Endodermal cell (in vitro differentiated cells): ENCODE measurements at places on chromosomes 6 and 20. TPM values are rescaled to one million over a fixed set of nuclear protein-coding genes. Genes with fewer than 3 reads are reported as not detected.

Gene TRIM10
- not detected in 3 replicates for total RNA-seq

Gene ADGRG6
- total RNA-seq: 20.4 and 23.4 TPM in 2 replicates

Gene SIM1
- total RNA-seq: 0.07 to 0.25 TPM (median 0.14 TPM) in 3 replicates

Gene TBXT
- 0.77 to 2.3 TPM (median 2.3 TPM) in 3 replicates for total RNA-seq

Gene SRSF6
- 199 and 204 TPM in 2 replicates for total RNA-seq

Gene CGA
- not detected in 3 replicates for total RNA-seq

Gene RUNX2
- total RNA-seq: 0.18 to 1.2 TPM (median 0.77 TPM) in 3 replicates

DNA sequence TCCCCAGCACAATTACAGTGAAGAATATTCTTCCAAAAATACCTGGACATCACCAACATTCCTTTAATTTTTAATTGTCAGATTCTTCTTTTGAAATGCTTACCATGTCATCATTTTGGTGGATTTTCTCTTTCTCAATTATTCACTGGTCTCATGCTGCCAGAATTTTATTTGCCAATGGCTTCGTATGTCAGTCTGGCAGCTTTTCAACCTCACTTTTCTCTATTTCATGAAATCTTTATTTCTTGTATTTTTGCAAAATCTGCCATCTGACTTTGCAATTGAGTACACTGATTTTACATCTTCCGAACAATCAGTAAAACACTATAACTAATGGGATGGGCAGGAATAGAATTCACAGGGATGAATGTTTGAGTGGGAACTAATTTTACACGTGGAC lies 84.1 kb downstream of the BTBD9 start:
- H3K4me1 ChIP-seq: no peaks in the 10 kb centered on the region
- H3K27me3 ChIP-seq: no peaks in the 10 kb centered on the region
- no peak for DNase-seq
- H3K27ac ChIP-seq: no peak overlapping the region
- no peak overlapping the region for H3K4me3 ChIP-seq

DNA sequence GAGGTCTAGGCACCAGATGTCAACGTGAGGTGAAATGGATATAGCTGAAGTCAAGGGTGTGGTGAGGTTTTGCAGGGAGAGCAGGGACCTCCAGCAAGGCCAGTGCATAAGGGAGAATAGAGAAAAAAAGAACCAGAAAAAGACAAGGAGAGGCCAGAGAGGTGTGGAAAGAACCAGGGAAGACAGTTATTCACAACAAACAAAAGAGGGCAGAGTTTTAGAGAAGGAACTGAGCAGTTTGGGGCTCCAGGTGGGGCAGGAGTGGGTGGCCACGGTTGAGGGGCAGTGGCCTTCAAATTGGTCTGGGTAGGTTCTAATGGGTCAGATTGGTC lies 11.6 kb upstream of the NQO2 start:
- peak overlapping the region; percentile 85 for H3K4me3 ChIP-seq
- peaks cover 23% of the 10 kb centered on the region for H3K4me1 ChIP-seq
- H3K27ac ChIP-seq: peak overlapping the region; percentile 97

GRCh38 chr6:128763599-128764300 lies 119.2 kb upstream of the LAMA2 start:
- H3K4me3 ChIP-seq: no peak overlapping the region
- no peaks in the 10 kb centered on the region for H3K4me1 ChIP-seq
- no peak overlapping the region for H3K27ac ChIP-seq
- H3K36me3 ChIP-seq: no peaks in the 10 kb centered on the region

GRCh38 chr6:155448668-155449449 lies 6.8 kb downstream of the NOX3 start:
- no peak overlapping the region for H3K27ac ChIP-seq
- H3K27me3 ChIP-seq: no peaks in the 10 kb centered on the region
- H3K36me3 ChIP-seq: no peaks in the 10 kb centered on the region

GRCh38 chr6:32972353-32973143 lies 4.2 kb downstream of the BRD2 start:
- H3K4me1 ChIP-seq: no peaks in the 10 kb centered on the region
- no peak for DNase-seq
- H3K36me3 ChIP-seq: peaks cover 57% of the 10 kb centered on the region
- H3K4me3 ChIP-seq: peak overlapping the region; percentile 98

GRCh38 chr6:146594495-146594894 lies 4.3 kb upstream of the ADGB start:
- H3K36me3 ChIP-seq: no peaks in the 10 kb centered on the region
- no peaks in the 10 kb centered on the region for H3K4me1 ChIP-seq
- no peak overlapping the region for H3K4me3 ChIP-seq
- H3K27ac ChIP-seq: no peak overlapping the region
- no peak for DNase-seq

GRCh38 chr6:40378071-40378724 lies 209.0 kb downstream of the LRFN2 start:
- DNase-seq: peak; percentile 41
- no peak overlapping the region for H3K27ac ChIP-seq
- no peaks in the 10 kb centered on the region for H3K36me3 ChIP-seq
- peaks cover 10% of the 10 kb centered on the region for H3K27me3 ChIP-seq

DNA sequence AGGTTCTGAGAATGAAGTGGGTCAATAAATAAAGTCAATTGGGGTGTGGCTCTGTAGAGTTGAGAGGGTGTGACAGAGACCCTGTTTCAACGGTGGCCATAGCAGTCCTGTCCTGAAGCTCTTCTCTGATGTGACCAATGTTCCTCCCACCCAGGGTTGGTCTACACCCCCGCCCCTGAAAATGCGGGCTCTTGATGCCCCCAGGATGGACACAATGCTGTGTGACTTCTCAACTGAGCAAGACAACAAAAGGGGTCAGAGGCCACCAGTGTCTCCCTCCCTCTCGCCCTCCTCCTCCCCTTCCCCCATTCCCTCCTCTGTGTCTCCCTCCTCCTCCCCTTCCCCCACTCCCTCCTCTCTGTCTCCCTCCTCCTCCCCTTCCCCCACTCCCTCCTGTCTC lies 41.7 kb upstream of the NXT1 start:
- no peak overlapping the region for H3K27ac ChIP-seq
- no peaks in the 10 kb centered on the region for H3K4me1 ChIP-seq
- no peak for DNase-seq
- no peaks in the 10 kb centered on the region for H3K27me3 ChIP-seq
- H3K36me3 ChIP-seq: no peaks in the 10 kb centered on the region
- no peak overlapping the region for H3K4me3 ChIP-seq

DNA sequence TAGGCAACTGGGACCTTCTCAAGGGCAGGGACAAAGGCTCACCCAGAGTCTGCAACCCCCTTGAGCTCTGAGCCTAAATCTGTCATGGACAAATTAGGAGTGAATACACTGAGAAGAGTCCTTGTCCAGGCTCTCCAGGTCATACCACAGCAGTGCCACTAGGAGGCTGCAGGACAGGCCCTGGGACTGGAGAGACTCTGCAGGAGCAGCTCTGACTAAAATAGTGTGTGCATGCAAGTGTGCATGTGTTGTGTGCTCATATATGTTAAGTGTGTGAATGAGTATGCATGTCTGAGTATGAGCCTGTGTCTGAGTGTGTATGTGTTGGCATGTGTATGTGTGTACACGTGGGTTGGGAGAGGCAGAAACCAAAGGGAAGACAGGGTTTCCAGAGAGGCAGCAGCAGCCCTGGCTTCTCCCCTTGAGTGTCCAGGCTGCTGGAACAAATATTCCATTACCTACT lies 27.1 kb downstream of the MRPL14 start:
- H3K4me1 ChIP-seq: no peaks in the 10 kb centered on the region
- peaks cover 27% of the 10 kb centered on the region for H3K36me3 ChIP-seq
- H3K27me3 ChIP-seq: no peaks in the 10 kb centered on the region

GRCh38 chr6:166478782-166479592 lies 96.2 kb upstream of the MPC1 start:
- H3K4me1 ChIP-seq: no peaks in the 10 kb centered on the region
- no peak for DNase-seq
- no peak overlapping the region for H3K4me3 ChIP-seq
- H3K27ac ChIP-seq: no peak overlapping the region
